ENCODE measurements at places on chromosomes 3 and 15.
A peak's percentile ranks its signal among the peaks of the same experiment; 100 is the strongest.

DNA sequence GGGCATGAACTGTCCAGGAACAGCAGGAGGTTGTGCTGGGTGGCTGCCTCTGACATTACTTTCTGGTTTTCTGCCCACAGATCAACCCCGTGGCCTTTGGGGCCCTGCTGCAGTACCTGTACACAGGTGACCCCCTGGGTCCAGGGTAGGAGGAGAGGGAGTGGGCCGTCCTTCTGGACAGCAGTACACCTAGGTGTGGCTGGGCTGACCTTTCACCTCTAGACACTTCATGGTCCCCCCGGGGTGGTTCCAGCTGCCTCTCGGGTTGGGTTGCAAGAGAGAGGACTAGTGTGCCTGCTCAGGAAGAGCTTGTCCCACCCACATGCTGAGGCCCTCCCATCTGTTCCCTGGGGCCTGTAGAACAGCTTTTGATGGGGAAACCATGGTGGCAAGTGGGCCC is 3.7 kb downstream of the ABTB1 start:
- peak; percentile 50 for DNase-seq

DNA sequence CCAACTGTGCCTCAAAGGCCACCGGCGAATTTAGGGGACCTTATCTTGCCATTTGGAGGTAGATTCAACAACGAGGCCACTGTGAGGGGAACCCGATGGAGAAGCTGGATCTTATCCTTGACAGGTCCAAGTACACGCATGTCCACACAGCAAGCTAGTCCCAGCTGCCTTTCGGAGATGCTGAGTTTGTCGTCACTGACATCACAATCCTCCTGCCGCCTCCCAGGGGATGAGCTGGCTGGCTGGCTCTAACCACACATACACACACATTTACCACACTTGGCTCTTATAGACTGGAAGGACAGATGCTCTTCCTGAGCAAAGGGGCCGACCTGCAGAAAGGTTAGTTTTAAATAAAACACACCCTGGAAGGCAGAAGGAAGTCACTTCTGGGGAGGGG is 176.3 kb downstream of the STT3B start:
- DNase-seq: no peak

DNA sequence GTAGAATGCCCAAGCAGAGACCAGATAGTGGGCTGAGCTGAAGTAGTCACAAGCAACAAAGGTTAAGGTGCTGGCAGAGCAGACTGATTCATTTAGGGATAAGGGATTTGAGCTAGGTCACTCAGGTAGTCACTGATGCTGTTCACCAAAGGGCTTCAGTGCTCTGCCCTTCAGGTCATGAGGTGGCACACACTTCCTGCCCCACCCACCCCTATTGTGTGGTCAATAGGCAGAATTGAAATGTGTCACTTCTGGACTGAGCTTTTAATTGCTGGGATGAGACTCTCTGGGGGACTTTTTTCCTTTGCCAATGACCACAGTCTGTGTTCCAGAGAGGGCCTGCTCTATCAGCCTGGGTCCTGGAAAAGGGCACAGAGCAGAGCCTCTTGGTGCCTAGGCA is 2.9 kb upstream of the DIS3L start:
- no peak for DNase-seq

DNA sequence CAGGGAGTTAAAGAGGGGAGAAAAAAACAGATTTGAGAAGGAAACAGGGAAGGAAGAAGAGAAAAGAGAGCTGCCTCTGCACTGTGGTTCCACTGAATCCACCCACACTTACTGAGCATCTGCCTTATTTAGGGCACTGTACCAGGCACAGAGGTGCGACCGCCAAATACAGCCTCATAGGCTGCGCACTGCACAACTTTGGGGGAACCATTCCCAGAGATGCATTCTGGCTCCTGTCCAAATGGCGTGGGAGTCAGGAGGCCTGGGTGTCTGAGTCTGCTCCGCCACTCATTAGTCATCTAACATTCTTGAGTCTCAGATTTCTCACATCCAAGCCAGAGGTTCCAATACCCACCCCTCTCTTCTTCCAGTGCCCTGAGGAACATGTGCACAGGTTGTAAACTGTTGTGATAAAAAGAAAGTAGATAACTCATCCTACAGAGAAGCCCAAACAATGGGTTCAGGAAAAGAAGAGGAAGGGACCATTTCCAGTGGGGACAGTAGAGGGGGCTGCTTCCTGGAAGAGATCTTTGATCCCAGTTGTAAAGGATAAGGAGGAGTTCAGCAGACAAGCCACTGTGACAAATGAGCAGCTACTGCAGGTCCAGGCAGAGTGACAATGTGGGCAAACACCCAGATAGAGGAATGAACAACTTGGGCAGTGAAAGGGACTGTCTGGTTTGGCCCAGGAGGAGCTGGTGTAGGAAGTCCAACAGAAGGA is 254.6 kb downstream of the UACA start:
- no peak for DNase-seq

- DNase-seq: no peak
Observed at GRCh38 chr15:45287390-45287956, 35.4 kb downstream of the SLC28A2 start.

GRCh38 chr15:38853608-38854007 is 289.0 kb upstream of the RASGRP1 start:
- DNase-seq: no peak

DNA sequence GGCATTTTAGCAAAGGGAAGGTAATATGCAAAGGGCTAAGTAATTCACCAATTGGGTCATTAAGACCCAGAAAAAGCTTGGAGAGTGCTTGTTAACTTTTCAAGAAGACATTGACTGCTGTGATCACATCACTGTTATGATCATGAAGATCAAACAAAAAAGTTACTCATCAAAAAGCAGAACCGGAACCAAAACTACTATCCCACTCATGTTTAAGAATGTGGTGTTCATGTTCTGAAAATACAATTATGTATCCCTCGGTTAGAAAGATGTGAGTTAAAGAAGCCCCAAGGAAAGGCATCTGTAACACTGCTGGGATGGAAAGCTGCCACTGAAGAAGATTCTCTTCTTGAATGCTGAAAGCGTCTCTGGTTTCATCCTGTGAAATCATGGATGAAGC is 32.6 kb downstream of the BBX start:
- no peak for DNase-seq

GRCh38 chr3:28847736-28848135 is 433.1 kb upstream of the RBMS3 start:
- no peak for DNase-seq

DNA sequence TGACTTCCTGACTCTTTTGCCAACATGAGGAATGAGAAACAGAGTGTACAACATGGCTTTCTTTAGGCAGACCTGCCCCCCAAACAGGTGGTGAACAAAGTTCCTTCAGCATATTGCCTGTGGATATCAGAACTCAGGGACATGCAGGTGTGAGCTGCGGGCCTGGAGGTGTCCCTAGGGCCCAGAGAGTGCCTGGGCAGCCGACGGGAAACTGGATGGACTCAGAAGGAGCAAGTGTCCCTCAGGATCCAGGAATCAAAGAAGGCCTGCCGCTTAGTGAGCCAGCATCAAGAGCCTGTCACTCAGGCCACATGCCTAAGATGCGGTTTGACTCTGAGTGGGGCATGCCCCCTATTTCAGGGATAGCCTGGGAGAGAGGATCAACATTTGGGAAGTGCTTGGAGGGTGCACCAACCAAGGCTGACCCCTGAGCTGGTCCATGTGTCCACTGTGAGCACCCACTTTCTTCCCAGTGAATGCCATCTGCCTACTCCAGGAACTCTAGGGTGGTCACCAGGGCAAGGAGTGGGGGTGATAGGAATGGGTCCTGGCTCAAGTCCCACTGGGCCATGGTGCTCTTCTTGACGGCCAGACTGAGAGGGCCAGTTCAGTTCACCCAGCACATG is 16.1 kb upstream of the POLR2M start:
- no peak for DNase-seq

DNA sequence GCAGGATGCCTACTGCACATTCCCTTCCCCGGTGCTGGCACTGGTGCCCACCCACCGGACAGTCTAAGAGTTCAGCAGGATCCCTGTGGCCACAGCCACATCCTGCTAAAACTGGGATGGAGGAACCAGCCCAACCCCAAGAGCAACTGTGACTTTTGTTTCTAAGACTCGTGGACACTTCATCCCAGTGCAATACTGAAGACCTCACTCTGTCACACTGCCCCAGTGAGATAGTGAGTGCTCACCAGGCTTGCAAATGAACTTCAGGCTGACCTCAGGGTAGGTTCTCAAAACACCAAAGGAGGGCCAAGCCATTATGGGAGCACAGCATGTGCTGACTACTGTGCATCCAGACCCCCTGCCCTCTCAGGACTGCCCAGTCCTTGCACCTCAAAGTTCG is 46.7 kb upstream of the MTMR14 start:
- no peak for DNase-seq
